Uterus (tissue), 4 donors: ENCODE measurements at places on chromosomes 2 and 18. TPM values are rescaled to one million over a fixed set of nuclear protein-coding genes. Genes with fewer than 3 reads are reported as not detected.

ALLC gene
- not detected for total RNA-seq

UGT1A8 gene
- not detected for total RNA-seq

SPATS2L gene
- total RNA-seq = 66.1 TPM

ANKRD30B gene
- not detected for total RNA-seq

CDH19 gene
- total RNA-seq = 1.5 TPM

GPAT2 gene
- 4.8 TPM for total RNA-seq

REEP1 gene
- 9.7 TPM for total RNA-seq

ANO7 gene
- total RNA-seq = 0.21 TPM
